ENCODE measurements at places on chromosomes 4 and X.

DNA sequence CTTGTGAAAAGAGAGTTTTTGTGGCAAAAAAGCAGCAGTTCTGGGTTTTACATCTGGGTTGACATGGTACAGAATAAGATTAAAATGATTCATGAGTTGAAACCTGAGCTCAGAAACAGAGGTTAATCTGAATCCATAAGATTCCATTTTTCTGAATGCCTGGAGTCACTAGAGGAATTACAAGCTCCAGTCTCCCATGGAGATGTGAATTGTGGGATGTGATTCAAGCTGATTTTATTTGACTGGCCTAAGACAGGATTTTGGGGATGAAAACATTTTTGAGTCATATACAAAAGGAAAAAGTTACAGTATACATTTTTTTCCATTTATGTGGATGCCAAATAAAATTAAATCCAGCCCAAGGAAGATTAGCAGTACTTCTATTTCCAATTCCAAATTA is 161.1 kb downstream of the RBM46 start:
- DNase-seq = no peak

- DNase-seq = no peak
Measured at GRCh38 chrX:1606496-1606895, 8.4 kb upstream of the ASMT start.

GRCh38 chr4:13627178-13627605 is 333 bp downstream of the BOD1L1 start:
- DNase-seq = no peak

DNA sequence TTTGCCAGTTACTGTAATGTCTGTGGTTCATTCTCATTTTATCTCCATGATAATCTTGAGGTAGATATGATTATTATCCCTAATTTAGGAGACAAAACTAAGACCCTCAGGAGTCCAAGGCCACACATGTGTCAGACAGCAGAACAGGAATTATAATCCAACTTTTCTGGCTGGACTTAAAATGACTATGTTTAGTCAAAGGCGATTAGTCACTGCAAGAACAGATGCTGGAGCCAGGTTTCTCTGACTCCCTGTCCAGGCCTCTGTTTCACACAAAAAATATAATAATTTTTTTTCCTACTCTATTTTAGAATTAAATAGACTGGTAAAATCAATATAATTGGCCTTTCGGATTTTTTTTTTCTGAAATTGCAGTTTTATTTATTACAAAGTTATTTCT is 56.7 kb upstream of the TMEM131L start:
- DNase-seq = no peak

GRCh38 chr4:32219306-32220075 is 1499.3 kb downstream of the PCDH7 start:
- no peak for DNase-seq

DNA sequence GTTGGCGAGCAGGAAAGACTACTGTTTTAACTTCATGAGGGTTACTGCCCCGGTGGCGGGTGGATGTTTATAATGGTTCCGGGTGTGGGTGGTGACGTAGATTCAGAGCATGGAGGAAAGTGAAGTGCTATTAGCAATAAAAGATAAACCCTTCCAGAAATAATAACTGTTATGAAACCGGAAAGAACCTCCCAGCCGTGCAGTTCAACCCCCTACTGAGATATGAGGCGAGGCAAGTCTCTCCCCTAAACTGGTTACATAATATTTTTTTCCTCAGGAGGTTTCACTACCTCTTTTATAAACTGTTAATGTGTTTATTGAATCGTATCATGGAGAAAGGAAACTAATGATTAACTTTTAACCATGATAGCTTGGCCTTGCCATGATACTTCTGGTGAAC is 33.9 kb upstream of the STIM2 start:
- no peak for DNase-seq

DNA sequence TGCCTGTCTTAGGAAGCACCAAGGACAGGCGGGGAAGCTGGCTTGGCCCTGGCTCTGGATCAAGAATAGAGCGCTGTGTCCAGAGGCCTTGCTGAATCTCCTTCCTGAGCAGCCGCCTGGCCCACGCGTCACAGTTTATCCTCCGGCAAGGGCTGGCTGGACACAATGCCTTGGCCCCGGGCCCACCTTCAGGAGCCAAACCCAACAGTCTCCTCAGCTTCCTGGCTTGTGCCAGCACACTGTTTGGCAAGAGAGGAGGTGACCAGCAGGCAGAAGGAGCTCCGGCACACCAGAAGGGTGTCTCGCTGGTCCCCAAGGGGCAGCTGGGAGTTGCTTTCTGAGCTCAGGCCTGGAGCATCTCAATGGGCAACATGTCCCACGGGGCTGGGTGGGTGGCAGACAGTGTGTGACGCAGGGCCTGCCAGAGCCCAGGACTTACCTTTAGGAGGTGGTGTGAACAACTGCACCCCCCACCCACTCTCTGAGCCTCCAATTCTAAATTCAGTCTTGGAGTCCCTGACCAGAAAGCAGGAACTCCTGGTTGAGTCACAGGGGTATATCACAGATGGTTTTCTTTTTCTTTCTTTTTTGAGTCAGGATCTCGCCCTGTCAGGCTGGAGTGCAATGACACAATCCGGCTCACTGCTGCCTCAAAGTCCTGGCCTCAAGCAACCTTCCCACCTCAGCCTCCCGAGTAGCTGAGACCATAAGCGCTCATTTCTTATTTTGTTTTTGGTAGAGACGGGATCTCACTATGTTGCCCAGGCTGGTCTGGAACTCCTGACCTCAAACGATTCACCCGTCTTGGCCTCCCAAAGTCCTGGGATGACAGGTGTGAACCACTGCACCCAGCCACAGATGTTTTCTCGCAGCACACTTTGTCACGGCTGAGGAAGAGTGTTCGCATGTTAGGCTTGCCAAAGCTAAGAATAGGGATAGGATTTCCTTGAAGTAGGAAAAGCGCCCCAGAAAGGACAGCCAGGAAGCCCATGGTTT is 361.2 kb downstream of the BCOR start:
- DNase-seq = no peak

GRCh38 chrX:39996536-39996935 is 101.2 kb downstream of the BCOR start:
- DNase-seq = no peak

DNA sequence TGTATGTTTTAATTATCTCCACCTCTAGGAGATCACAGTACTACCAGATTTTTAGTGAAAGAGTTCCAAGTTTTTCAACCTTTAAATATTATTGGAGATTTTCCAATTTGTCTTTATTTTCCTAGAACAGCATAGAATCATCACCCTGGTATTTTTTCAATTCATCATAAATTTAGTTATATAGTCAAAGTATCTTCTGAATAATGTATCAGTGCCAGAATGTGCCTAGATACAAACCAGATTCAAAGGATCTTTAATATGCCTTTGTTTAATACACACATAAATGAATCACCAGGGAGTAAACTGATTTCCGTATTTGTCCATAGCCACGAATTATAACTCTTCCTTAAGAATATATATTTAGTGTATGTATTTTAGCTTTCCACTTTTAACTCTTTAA is 1373.1 kb downstream of the STIM2 start:
- DNase-seq = no peak

DNA sequence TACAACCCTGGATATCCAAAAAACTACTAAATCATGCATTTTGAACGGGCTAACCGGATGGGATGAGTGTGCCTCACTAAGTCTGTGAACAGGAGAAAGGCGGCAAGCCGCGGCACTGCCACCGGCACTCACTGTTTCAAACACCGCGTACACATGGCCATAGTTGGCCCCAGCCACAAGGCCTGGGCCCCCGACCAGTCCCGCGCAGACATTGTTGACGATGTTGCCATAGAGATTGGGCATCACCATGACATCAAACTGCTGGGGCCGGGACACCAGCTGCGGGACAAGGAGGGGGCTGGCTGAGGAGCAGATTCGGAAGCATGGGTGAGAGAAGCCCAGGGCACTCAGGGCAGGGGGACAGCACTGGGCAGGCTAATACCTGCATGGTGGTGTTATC is 5.8 kb downstream of the SRPK3 start:
- DNase-seq = no peak

DNA sequence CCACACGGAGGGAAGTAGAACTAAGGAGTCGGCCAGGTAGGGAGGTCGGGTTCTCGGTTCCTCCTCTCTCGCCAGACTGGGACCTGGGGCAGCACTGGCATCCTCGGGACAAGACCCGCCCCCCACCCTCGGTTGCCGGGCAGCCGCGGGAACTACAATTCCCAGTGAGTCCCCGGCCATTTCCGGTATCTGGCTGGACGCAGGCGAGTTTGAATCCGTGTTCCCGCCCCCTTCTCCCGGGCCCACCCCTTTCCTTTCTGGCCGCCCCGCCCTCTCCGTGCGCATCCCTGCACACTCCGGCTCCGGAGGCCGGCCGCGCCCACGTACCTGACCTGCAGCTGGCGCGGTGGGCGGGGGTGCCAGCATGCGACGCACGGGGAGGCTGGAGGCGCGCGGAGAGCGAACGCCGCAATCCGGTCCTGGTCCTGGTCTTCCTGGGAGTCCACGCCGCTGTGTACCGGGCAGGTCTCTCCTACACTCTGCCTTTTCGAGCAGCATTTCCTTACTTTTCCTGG is 10.2 kb upstream of the DLG3 start:
- DNase-seq = peak; percentile 58

DNA sequence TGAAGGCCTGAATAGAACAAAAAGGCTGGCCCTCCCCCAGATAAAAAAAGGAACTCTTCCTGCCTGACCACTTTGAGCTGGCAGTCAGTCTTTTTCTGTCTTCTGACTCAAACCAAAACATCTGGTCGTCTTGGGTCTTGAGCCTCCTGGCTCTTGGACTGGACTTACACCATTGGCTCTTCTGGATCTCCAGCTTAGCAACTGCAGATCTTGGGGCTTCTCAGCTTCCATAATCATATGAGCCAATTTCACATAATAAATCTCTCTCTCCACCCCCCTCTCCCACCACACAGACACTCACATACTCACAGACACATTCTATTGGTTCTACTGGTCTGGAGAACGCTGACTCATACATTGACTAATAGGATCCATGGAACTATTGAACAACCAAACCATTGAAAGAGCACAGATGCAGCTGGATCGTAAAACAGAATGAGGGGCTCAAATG is 15.6 kb upstream of the CWH43 start:
- no peak for DNase-seq

DNA sequence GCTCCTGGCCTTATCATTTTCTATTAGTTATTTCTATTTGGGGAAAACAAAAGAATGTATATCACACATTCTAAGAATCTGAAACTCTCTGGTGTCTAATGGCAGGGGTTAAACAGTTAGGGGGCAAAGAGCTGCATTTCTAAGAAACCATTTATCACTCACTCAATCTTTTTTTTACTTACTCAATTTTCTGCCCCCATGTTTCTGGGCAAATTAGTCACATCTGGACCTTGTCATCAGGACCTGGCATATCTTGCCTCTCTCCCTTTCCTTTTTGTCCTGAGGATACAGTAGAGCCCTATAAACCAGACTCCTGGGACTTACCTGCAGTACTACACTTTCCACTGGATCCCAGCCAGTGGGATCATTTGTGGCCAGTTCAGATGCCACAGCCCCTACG is 89.1 kb downstream of the ANXA3 start:
- no peak for DNase-seq

DNA sequence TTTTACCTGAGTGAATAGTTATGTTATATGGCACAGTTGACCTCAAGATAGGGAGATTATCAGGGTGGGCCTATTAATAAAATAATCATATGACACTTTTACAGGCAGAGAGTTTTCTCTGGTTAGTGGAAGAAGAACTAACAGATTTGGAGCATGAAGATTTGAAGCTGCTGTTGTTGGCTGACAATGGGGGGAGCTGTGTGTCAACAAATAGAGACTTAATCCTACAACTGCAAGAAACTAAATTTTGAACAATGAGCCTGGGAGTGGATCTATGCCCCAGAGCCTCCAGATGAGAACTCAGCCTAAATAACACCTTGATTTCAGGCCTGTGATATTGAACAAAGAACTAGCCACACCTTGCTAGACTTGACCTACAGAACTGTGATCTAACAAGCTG is 7.2 kb upstream of the CCSER1 start:
- DNase-seq = no peak

GRCh38 chr4:124740501-124740900 is 28.0 kb upstream of the ANKRD50 start:
- no peak for DNase-seq

- no peak for DNase-seq
Measured at GRCh38 chr4:98688411-98689290, 30.2 kb upstream of the TSPAN5 start.

DNA sequence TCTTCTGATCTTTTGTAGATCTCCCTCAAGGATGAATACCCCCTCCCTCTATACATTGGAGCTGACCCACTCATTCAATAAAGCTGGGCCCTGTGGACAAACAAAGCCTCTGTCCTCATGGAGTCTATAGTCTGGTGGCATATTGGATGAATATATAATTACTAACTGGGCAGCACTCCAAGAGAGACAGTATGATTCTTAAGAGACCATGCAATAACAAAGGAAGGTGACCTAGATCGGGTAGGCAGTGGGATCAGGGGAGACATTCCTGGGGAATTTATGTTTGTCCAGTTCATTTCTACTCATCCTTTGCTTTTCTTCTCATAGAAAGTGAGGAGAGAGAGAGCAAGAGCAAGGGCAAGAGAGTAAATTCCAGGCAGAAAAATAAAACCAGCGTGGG is 23.5 kb upstream of the CXCL13 start:
- DNase-seq = no peak

- DNase-seq = no peak
Measured at GRCh38 chr4:8769645-8770517, 101.8 kb downstream of the HMX1 start.

Data from NCI-H2107 (cell line).